Activated CD4-positive, CD25-positive, alpha-beta regulatory T cell (primary cell): ENCODE measurements at places on chromosomes 1 and 21.

DNA sequence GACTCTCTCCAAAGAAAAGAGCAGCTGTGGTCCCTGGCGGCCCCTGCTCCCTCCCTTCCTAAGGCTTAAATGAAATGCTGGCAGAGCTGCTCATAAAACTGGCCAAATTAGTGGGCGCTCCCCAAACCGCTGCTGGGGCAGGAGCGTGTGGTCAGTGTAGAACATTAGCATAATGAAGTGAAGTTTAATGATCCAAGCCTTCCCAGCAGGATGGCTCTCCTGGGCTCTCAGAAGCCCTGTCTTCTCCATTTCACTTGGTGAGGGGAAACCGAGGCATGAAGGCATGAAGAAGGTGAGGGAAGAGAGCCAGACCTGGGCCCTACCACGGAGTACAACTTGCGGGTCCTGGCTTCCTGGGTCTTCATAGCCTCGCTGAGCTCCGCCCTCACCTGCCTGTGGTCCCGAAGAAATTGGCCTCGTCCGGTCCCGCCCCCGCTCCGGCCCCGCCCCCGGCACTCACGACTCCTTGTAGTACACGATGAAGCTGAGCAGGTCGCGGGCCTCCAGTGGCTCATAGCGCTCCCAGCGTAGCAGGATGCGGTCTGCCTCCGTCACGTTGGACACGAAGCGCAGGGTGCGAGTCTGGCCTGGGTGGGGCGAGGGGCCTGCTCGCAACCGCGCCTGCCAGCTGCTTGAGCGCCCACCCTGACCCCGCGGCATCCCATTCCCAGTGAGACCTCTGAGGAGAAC lies 10.3 kb downstream of the INSRR start:
- peak; percentile 51 for DNase-seq

GRCh38 chr1:3903141-3904005 lies 3.3 kb upstream of the C1orf174 start:
- DNase-seq, result no peak

DNA sequence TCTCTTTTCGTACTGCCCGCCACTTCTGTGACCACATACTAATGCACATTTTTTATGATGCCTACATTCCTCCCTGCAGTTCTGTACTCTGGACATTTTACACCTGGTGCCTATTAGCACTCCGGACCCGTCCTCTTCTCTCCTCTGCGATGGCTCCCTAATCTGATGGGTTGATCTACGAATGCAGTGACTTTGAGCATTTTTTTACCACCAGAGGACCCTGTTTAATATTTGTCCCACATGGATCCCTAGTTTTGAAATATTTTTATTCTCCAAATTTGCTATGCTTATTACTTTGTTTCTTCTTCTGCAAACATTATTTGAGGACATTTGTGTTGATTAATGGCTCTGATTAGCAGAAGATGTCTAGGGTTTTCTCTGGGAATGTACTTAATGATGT lies 5.2 kb downstream of the PPFIA4 start:
- no peak for DNase-seq

DNA sequence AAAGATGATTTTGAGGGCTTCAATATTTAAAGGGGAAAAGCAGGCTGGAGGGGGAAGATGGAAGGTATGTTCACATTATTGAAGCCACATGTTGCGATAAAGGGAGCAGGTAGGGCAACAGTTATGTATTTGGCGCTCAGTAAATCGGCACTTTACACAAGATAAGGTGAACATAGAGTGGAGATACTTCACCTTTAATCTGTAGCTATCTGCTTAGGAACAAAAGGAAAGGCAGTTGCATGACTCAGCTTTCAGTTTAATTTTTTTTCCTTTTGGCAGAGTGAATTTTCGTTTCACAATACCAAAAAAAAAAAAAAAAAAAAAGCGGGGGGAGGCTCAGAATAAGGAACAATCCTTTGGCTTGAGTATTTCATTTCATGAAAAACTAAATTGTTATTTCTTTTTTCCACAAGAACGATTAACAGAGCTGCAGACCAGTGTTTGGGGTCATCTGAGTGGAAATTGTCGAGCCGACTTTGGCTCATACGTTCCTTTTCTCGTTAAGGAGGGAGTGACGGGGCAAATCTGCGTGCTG lies 1.1 kb upstream of the COQ8A start:
- DNase-seq, result no peak

GRCh38 chr1:216464489-216464888 lies 41.2 kb upstream of the USH2A start:
- no peak for DNase-seq

GRCh38 chr1:153598309-153599172 lies 14.4 kb downstream of the S100A16 start:
- DNase-seq, result no peak

DNA sequence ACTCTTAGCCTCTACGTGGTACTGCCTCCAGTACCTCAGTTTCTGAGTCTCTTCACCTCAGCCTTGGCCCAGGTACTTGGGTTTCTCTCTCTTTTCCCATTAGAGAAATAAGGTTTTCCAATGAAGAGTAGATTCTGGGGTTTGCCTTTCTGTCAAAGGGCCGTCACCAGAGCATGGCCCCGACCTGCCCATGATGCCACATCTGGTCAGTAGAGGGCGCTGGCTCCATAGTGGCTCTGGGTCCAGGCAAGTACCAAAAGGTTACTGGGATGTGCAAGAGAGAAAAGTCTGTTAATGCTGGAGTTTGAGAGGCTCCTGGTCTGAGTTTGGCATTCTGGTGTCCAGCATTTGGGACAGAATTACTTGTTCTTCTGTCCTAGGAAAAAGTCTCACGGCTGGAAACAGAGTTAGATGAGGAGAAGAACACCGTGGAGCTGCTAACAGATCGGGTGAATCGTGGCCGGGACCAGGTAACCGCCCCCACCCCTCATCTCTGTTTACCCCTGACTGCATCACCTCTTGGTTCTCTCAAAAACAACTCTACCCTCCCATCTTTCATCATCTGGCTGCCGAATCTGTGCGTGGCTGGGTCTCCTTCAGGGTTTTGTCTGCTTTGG lies 5.3 kb upstream of the TUFT1 start:
- DNase-seq, result peak; percentile 68

DNA sequence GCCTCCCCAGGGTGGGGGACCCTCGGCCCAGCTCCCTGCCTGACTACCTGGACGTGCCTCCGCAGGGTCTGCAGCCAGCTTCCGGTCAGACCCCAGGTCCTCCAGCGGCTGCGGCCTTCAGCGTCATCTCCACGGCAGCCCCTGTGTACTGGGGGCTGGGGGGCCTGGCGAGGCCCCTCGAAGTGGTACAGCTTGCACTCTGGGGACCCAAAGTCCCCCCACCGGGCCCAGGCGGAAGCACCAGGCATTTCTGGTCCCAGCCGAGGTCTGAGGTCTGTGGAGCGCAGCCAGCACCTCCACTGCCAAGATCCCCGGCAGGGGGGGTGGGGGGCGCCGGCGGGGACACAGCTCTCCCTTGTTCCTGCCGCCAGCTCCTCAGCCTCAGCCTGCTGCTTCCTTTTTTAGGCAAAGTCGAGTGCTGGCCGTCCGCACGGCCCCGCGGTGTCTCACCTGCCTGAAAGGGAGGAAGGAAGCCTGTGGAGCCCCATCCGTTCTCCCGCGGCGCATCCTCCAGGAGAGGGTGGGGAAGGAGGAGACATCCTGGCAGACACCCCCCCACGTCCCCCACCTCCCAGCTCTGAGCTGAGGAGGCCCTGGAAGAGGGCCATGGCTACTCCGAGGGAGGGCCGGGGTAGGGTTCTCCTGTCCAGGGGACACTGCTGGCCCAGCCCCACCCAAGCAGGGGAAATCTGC lies 1.2 kb upstream of the VWA1 start:
- DNase-seq, result no peak

- no peak for DNase-seq
These were observed 310.9 kb downstream of the KIF26B start for GRCh38 chr1:245465666-245466065.

GRCh38 chr21:15183813-15184257 lies 119.0 kb upstream of the NRIP1 start:
- DNase-seq, result no peak

GRCh38 chr1:89598450-89599331 lies 34.2 kb upstream of the LRRC8C start:
- no peak for DNase-seq

- no peak for DNase-seq
These were observed 32.8 kb upstream of the RNF11 start for GRCh38 chr1:51203121-51203873.

DNA sequence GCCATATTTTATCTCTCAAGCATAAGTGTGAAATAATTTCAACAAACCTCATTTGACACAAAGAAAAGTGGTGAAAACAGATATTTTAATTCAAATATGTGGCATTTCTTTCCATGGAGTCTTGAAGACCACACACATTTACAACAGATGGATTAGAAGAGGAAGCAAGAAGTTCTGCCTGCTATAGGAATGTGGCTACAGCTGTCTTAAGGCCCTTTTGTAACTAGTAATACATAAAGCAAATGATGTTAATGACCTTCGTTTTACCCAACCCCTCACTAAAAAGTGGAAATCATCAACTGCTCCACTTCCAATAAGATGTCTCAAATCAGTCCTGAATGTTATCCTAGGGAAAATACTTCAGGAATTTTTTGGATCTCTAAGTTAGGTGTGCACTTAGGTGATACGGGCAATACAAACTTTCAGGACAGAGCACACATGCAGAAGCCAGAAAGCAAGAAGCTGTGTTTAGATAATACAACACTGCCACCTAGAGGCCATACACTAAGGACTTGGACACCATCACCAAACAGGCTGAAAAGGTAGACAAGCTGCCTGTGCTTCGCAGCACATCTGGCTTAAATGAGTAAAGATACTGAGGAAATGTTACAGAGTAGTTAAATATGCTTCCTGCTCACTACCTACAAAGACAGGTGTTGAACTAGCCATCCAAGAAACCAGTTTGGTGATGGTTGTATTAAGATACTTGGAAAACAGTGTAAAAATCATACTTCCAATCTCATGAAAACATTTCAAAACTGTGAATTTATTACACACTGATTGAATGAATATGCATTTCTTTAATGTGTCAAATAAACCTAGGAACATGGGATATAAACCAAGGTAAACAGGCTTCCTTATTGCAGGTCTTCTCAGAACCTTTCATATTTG lies 24.4 kb downstream of the RRAGC start:
- DNase-seq, result no peak

GRCh38 chr1:211896958-211897357 lies 66.4 kb upstream of the LPGAT1 start:
- DNase-seq, result no peak
